Vagina (tissue), 2 donors: ENCODE measurements at places on chromosomes 13 and 19. TPM values are rescaled to one million over a fixed set of nuclear protein-coding genes. Genes with fewer than 3 reads are reported as not detected.

The SIGLEC12 gene
- total RNA-seq = not detected

DNA sequence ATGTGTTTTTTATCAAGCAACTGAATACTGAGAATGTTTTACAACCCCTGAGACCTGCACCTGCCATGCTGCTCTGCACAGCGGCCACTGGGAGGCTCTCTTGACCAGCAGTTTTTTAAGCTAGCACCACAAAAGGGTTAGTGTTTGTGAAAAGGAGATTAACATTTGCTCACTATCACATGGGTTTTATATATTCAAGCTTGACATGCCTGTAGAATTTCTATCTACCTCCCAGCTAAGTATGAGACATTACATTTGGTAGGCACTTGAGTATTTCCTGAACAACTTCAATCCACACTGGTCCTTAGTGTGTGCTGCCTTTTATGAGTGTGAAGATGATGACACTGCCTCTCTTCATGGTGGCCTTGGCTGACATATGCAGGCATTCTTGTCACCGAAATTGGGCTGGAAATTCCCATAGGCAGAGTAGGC, 1238.9 kb downstream of the UQCRFS1 start:
- no peak overlapping the region for H3K4me3 ChIP-seq
- H3K4me1 ChIP-seq = no peaks in the 10 kb centered on the region
- no peaks in the 10 kb centered on the region for H3K36me3 ChIP-seq
- no peak for DNase-seq

- H3K27ac ChIP-seq = no peak overlapping the region
- no peaks in the 10 kb centered on the region for H3K36me3 ChIP-seq
- no peaks in the 10 kb centered on the region for H3K27me3 ChIP-seq
- DNase-seq = no peak
Measured at GRCh38 chr13:26941345-26942174, 181.0 kb upstream of the GPR12 start.

The TRIP10 gene
- 129 TPM for total RNA-seq

DNA sequence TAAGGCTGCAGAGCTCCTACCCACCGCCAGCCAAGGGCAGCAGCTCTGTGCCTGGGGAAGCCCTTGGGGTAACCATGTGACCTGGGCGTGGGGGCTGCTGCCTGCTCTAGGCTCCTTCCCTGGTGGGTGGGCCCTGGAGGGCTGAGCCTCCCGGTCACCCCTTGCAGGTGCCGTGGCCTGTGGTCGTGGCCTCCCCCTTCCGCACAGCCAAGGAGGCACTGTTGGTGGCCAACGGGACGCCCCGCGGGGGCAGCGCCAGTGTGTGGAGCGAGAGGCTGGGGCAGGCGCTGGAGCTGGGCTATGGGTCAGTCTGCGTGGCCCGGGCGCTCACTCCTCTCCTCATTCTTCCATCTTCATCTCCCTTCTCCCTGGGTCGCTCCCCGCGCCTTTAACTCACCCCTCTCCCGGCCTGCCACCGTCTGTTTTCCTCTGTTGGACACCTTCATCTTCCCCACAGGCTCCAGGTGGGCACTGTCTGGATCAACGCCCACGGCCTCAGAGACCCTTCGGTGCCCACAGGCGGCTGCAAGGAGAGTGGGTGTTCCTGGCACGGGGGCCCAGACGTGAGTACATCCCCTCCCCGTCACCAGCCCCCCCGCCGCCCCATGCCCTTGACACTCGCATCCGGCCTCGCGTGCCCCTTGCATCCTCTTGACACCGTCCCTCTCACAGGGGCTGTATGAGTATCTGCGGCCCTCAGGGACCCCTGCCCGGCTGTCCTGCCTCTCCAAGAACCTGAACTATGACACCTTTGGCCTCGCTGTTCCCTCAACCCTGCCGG, 9.9 kb upstream of the FLT3LG start:
- H3K27ac ChIP-seq = no peak overlapping the region
- H3K27me3 ChIP-seq = no peaks in the 10 kb centered on the region
- no peak for DNase-seq
- no peak overlapping the region for H3K4me3 ChIP-seq

DNA sequence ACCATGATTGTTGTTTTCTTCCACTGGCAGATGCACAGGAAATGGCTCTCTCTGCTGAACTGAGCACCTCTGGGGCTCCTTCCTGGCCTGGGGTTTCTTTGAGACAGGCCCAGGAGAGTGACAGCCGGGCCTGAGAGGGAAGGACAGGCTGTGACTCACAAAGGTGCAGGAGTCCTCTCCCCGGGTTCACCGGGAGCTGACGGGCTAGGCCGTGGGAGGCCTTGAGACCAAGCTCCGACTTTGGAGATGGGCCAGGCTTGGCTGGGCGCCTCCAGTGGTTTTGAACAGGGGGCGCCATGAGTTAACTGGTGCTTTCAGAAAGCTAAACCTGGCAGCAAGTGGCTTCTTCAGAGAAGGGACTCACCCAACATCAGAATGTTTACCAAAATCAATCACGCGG, 143.4 kb downstream of the URI1 start:
- no peak for DNase-seq
- no peaks in the 10 kb centered on the region for H3K27me3 ChIP-seq
- H3K27ac ChIP-seq = no peak overlapping the region
- no peaks in the 10 kb centered on the region for H3K36me3 ChIP-seq

The IGFL2 gene
- not detected for total RNA-seq

- no peak overlapping the region for H3K4me3 ChIP-seq
- H3K27me3 ChIP-seq = no peaks in the 10 kb centered on the region
- H3K36me3 ChIP-seq = peaks cover 77% of the 10 kb centered on the region
- no peak for DNase-seq
Measured at GRCh38 chr19:1580382-1580781, 12.3 kb upstream of the MEX3D start.
